Activated B cell treated with CpG ODN at 0.5 μM for 24 hours (primary cell): ENCODE measurements at places on chromosomes 7 and 10. TPM values are rescaled to one million over a fixed set of nuclear protein-coding genes. Genes with fewer than 3 reads are reported as not detected.

BPGM gene
- 10.1 and 10.2 TPM in 2 replicates for total RNA-seq

SHTN1 gene
- 0.51 TPM in 1 of 2 replicates, not detected in the other for total RNA-seq

TMEM26 gene
- total RNA-seq: not detected in 2 replicates

TRIM73 gene
- 4.0 and 5.7 TPM in 2 replicates for total RNA-seq

HEPACAM2 gene
- not detected in 2 replicates for total RNA-seq

INA gene
- not detected in 2 replicates for total RNA-seq

SEMA4G gene
- 0.60 and 0.78 TPM in 2 replicates for total RNA-seq

UCMA gene
- not detected in 2 replicates for total RNA-seq

C1QL3 gene
- total RNA-seq: not detected in 2 replicates

LEP gene
- total RNA-seq: not detected in 2 replicates
